ENCODE measurements at places on chromosomes 2 and 18.

- no peak for DNase-seq
Observed at GRCh38 chr18:40096675-40097074, 1858.4 kb upstream of the PIK3C3 start.

DNA sequence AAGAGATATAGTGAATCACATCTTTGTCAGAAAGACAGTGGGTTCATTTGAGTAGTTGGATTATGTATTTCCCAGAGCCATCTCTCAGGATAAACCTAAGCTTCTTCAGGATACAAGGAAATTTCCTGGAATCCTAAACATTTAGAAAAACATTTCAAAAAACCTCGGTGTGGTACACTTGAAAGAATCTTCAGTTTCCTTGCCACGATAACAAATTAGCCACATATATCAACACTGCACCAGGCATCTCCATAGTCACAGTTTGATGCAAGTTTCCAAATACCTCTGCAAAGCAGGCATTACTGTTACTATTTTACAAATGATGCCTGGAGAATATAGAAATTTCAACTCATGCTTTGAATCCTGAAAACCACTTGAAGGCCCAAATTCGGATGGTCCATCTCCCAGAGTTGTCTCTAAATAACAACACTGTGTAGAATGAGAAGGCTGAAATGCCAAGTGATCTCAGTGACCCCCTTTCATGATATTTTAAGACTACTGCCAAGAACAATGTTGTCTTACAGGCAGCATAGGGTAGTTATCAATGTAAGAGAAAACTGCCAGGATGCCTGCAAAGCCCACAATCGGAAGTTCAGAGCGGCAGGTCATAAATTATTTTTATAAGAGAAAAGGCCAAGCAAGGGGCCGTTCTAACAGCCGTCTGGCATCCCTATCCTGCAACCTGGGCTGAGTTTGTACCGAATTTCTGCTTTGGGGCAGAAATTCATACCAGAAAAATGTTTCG is 307.9 kb downstream of the TXNL1 start:
- no peak for DNase-seq

DNA sequence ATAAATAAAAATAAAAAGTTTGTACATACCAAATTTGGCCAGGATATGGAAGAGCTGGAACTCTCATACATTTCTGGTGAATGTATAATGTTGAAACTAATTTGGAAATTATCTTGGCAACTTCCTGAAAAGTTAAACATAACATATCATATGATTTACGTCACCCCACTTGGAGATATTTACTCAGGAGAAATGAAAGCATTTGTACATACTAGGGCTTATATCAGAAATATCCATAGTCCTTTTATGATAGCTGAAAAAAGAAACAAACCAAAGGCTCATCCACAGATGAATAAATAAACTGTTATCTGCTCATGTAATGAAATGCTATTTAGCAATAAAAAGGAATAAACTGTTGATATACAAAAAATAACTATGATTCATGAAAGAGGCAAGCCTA is 318.2 kb upstream of the NRXN1 start:
- DNase-seq = no peak

DNA sequence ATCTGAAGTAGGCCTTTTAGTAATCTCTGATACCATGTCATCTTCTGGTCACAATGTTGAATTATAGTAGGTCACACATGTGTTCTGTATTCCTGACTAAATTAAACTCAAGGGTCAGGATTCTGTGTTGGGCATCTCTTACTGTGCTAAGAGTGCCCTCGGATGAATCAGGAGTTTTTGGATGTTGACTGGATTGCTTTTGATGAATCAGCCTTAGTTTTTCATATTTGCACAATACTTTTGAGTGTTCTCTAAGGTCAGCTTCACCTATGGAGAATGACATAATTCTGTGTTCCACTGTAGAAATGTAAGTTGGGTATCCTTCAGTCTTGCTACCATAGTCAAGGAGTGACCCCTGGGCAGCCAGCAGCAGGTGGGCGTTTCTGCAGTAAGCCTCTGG is 190.1 kb downstream of the PTPRM start:
- no peak for DNase-seq

DNA sequence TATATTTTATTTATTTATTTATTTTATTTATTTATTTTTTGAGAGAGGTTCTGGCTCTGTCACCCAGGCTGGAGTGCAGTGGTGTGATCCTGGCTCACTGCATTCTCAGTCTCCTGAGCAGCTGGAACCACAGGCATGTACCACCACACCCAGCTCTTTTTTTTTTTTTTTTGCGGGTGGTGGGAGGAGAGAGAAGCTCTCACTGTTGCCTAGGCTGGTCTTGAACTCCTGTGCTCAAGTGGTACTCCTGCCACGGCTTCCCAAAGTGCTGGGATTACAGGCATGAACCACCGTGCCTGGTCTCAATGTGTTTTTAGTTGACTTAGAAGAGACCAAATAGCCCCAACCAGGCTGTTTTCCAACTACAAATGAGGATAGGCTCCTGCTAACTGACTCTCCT is 80.7 kb downstream of the PDCL3 start:
- DNase-seq = no peak

DNA sequence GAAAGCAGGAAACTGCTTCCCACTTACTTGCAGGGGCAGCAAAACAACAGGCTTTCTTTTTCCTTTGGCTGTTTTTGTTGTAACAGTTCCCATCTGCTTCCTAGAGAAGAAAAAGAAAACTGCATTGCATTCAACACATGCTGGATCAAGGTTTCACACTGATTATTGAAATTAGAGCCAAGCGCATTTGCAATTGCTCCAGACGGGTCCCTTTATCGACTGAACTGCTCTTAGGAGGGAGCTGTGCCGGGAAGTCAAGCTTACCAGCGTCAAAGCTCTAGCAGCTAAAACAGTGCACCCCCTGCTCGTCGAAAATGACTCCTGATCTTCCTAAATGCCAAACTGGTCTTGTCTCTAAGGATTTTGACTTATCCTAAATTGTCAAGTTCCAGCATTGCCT is 164.0 kb upstream of the SESTD1 start:
- DNase-seq = no peak

GRCh38 chr2:54012538-54013141 is 41.8 kb upstream of the PSME4 start:
- DNase-seq = no peak

DNA sequence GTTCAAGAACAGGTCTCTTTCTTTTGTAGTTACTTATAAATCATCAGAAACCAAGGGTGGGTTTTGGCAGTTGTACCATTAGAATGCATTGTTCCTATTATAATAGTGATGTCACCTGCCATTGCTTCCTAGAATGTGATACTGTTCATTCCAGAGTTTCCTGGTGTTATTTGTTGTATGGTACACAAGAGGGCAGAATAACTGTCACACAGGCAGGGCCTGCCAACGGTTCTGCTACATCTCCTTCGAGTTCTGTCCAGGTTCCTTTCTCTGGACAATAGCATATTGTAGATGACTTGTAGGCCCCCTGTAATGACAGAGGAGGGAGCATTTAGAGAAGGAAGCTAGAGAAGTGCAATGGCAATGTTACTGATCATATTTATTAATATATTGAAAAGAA is 98.3 kb downstream of the KLHL14 start:
- DNase-seq = no peak

GRCh38 chr2:23327416-23327815 is 57.6 kb upstream of the KLHL29 start:
- no peak for DNase-seq

DNA sequence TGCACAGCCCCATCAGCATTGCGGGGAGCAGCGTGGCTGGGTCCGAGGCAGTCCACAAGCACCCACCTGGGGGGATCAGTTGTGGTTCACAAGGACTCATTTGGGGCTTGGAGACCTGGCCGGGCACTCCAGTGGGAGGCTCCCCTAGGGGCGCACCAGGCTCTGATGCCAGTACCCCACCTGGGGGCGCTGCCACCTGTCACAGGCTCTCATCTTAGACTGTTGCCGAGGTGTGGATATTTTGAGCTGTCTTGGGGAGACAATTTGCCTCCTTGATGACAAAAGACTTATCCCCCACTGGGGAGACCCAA is 3.0 kb downstream of the ADRA2B start:
- no peak for DNase-seq

DNA sequence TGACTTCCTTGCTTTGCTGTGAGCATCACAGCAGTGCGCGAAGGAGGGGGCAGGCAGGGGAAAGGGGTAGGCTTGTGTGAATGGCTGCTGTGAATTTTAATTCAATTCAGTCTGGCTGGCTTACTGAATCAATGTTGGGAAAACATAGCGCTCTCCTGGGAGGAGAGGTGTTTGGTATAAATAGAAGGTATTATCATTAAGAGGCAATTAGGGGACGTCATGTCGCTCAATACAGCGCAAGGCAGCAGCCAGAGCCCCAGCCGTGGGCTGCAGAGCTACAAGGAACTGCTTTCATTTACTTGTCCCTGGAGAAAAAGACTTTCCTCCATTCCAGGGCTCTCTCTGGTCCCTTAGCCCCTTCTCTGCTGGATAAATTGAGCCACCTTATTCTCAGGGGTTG is 181.4 kb upstream of the MSH6 start:
- no peak for DNase-seq

DNA sequence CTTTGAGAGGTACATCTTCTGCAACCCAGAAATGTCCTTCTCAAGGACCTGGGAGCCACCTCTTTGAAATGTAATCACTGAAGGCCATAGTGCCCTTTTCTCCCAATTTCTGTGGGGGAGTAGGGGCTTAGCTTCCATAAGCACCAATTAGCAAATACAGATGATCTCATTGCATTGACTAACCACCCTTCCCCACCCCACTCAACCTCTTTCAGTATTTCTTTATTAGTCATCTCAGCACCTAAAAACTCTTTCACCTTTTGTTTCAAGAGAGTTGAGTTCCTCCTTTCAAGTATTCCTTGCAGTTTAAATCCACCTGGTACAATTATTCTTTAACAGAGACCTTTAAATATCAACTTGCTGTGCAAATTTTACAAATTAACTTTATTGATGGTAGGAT is 1011.8 kb upstream of the CDH2 start:
- DNase-seq = no peak

GRCh38 chr2:159053161-159054031 is 85.0 kb downstream of the TANC1 start:
- no peak for DNase-seq

DNA sequence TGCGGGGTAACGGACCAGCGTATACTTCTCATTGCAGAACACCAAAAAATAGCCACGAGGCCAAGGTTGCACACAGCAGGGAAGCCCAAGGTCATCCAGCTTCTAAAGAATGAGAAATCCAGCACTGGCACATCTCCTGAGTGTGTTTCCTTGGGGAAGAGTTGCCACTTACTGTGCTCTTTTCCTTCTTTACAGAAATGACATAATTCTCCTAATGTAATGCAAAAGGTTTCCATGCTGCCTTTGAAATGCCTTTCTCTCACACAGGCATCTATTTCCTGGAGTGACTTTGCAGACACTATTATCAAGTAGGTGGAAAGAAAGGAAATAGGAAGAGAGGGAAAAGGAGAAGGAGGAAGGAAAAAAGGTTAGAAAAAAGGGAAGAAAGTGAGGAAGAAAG is 862.1 kb upstream of the CELF4 start:
- DNase-seq = no peak

- DNase-seq = no peak
Observed at GRCh38 chr2:241943209-241943850, 73.8 kb downstream of the RTP5 start.

- DNase-seq = no peak
Observed at GRCh38 chr2:121944072-121944831, 188.8 kb downstream of the TSN start.

DNA sequence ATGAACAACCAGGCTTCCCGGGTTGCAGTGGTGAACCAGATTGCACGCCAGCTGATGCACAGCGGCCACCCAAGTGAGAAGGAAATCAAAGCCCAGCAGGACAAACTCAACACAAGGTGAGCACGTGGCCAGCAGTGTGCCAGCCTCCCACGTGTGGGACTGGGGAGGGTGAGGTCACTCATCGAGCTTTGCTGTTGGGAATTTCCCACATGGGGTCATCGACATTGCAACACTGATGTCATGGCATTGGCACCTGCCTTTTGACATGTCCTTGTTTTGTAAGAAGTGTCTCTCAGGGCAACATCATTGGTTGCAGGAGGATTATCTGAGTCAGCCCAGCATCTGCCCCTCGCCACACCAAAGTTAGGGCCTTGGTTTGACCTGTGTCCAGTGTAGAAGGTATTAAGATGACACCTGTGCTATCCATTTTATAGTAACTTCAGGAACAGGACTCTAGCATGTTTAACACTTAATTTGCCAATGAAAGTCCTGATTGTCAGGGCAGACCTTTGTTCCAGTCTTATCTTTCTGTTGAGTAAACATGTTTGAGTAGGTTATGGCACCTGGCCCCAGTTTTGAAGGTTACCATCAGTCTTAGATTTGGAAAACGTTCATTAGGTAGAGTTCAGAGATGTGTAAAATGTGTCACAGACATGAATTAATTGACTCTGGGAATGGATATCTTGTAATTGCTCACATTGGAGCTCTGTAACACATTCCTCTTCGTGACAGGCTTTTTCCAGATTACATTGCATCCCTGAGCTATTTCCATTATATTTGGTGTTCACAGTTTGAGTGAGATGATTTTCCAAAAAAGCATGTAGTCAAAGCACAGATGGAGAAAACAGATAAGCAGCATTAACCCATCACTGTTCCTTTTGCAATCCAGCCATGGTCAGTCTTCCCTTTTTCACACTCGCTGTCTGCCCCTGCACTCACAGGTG is 93.3 kb upstream of the EML6 start:
- no peak for DNase-seq

GRCh38 chr18:78647018-78647417 is 332.6 kb upstream of the SALL3 start:
- DNase-seq = no peak

- DNase-seq = no peak
Observed at GRCh38 chr2:55961318-55961911, 37.8 kb upstream of the EFEMP1 start.

DNA sequence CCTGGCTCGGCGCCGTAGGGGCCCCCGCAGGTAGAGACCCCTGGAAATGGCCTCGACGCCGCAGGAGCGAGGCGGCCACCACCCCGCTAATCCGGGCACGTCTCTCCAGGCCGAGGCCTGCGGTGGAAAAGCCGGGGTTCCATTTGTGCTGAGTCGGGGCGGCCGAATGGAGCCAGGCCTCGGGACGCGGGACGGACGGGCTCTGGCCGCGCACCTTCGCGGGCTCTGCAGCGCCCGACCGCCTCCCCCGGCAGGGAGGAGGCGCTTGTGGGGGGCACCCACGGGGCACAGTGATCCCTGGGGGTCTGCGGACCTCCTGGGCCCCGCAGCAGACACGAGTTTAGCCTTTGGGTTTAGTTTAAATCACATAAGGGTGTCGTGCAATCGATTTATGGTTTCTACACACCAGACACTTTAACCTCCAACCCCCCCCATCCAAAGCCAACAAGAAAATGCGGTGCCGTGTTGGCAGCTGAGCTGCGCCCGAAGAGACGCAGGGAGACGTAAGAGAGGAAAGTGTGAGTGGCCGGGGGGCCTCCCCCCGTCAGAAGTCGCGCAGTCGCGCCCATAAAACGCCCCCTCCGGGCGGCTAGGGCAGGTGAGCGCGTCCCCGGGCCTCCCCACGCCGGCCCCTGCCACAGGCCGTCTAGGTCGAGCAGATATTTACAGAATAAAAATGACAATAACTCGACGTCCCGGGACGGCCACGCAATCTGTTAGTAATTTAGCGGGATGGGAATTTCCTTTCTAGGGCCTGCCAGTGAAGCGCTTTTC is 1.0 kb upstream of the NFATC1 start:
- no peak for DNase-seq

GRCh38 chr18:74264303-74265020 is 27.3 kb downstream of the CYB5A start:
- peak; percentile 43 for DNase-seq
